Stimulated activated effector memory CD8-positive, alpha-beta T cell treated with anti-CD3 and anti-CD28 coated beads, Interleukin-12 subunit alpha, Interleukin-12 subunit beta, amount 100 ng/mL, for 72 hours (primary cell): ENCODE measurements at places on chromosomes 1 and 21.

DNA sequence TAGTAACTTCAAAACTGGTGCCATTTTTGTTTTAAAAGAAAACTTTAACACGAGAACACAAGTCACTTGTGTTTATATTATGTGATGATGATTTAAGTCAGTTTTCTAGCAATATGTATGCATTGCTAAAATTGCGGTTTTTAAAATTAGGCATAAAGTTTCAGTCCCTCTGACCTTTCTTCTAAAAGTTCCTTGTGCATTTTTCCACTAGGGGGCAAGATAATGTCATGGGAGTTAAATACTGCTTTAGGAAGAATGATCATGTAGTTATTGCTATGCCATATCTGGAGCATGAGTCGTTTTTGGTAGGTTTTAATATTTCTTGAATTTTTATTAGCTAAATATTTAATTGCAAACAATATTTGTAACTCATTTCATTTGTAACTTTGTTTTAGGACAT, 10.7 kb downstream of the CDC7 start:
- no peak for DNase-seq

- DNase-seq: peak; percentile 55
Observed at GRCh38 chr1:210464519-210465039, 135.9 kb downstream of the HHAT start.

- DNase-seq: no peak
Observed at GRCh38 chr21:15152591-15152990, 87.8 kb upstream of the NRIP1 start.

DNA sequence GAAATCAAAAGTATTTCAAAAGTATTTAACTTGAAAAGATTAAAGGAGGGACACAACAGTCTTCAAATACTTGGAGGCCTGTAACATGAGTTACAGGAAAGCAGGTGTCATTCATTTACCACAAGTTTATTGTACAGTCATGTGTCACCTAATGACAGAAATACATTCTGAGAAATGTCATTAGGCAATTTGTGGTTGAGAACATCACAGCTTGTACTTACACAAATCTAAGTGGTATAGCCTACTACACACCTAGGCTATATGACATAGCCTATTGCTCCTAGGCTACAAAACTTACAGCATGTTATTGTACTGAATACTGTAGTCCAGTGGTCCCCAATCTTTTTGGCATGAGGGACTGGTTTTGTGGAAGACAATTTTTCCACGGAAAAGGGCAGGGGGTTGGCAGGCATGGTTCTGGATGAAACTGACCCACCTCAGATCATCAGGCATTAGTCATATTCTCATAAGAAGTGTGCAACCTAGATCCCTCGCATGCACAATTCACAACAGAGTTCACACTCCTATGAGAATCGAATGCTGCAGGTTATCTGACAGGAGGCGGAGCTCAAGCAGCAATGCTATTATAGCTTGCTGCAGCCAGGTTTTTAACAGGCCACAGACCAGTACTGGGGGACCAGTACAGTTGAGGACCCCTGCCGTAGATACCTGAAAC, 25.0 kb upstream of the PHTF1 start:
- DNase-seq: peak; percentile 56
